ENCODE measurements at places on chromosomes 4 and X.

DNA sequence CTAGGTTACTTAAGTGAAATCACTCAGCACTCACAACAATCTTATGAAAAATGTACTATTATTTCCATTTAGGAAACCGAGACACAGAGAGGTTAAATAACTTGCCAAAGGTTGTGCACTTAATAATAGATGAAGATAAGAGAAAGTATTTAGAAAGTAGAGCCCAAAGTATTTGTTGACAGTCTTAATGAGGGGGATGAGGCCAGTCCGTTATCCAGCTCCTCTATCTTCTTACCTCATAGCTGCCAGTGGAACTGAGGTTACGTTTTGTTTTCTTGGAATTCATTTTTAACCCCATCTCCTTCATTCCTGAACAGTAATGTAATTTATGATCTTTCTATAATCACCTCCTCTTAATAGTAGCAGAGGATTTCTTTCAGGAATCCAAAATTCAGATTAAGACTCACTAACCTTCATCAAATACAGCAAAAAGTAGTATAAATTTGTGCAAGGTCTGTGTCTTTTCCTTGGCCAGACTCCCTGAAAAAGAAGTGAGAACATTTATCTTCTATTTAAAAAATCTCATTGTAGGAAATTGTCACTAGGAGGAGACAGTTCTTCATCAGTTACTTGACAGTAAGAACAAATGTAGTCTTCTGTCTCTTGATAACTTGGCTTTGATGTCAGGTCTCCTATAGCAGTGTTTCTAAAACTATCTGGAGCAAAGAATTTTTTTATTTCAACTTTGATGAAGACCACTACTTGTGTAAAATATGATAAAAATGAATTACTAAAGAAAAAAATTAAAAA, 35.5 kb downstream of the F8 start:
- no peak for DNase-seq

DNA sequence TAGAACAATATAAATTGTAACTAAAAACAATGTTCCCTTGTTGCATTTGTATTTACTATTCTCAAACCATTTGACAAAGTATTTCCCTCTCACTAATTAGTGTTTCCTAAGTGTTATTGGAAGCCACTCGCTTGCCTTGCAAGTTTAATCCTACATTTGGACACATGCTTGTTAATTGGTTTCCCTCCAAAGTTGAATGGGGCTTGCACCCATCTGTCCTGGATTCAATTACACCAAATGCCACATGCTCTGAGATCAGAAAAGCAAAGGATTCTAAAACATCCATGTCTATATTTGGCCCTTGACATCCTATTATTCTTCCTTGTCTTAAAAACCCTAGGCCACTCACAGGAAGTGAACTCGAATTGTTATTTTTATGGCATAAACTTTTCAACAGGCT, 146.6 kb downstream of the AMELX start:
- no peak for DNase-seq

DNA sequence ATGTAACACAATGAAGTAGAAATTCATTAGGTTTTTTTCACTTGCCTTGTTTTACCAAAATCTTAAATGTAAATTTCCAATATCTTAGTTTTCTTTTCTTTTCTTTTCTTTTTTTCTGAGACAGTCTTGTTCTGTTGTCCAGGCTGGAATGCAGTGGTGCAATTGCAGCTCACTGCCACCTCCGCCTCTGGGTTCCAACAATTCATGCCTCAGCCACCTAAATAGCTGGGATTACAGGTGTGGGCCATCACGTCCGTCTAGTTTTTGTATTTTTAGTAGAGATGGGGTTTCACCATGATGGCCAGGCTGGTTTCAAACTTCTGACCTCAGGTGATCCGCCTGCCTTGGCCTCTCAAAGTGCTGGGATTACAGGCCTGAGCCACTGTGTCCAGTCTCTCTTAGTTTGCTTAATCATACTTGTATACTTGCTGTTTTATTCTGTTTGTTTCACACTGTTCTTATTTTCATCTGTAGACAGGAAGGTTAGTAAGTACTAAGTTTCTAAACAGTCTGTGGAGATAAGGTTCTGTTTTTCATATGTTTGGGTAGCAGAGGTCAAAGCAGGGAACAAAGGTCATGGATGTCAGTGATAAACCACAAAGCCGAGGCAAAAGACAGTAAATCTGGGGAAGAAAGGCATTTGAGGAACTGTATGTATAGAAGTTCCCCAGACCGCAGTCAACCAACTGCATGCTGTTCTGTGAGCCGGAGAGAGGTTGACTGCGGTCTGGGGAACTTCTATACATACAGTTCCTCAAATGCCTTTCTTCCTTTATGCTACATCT, 129.1 kb downstream of the CBR4 start:
- DNase-seq, result no peak

- DNase-seq, result no peak
Observed at GRCh38 chr4:187176261-187176910, 452.7 kb upstream of the FAT1 start.

GRCh38 chr4:13527981-13528820, 16.1 kb downstream of the NKX3-2 start:
- no peak for DNase-seq

- no peak for DNase-seq
Observed at GRCh38 chr4:5460106-5460801, 248.1 kb downstream of the EVC2 start.

DNA sequence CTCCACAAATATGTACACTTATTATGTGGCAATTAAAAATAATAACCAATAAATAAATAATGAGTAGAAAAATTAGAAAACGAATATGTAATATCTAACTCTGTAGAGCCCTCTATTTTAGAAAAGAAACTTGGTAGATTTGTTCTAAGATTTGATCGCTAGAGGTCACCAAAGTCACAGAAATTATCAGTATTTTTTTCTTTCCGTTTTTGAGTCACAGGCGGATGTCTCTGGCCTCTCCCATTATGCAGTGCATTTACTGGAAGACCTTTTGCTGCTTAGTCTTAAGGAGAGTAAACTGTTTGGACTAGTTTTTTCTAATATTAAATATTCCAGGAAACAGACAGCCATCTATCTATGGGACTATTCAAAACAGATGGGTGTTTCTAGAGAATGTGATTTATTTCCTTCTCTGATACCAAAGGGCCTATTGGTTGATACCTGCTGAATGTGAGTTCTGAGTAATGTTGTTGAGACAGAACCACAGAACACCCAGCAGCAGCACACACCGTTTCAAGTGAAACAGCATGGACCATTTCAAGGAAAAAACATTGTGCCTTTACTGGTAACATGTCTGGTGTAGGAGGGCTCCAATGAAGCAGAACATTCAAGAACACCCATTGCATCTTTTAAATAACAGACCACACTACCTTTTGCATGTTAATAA, 34.0 kb upstream of the GYPA start:
- DNase-seq, result peak; percentile 21

DNA sequence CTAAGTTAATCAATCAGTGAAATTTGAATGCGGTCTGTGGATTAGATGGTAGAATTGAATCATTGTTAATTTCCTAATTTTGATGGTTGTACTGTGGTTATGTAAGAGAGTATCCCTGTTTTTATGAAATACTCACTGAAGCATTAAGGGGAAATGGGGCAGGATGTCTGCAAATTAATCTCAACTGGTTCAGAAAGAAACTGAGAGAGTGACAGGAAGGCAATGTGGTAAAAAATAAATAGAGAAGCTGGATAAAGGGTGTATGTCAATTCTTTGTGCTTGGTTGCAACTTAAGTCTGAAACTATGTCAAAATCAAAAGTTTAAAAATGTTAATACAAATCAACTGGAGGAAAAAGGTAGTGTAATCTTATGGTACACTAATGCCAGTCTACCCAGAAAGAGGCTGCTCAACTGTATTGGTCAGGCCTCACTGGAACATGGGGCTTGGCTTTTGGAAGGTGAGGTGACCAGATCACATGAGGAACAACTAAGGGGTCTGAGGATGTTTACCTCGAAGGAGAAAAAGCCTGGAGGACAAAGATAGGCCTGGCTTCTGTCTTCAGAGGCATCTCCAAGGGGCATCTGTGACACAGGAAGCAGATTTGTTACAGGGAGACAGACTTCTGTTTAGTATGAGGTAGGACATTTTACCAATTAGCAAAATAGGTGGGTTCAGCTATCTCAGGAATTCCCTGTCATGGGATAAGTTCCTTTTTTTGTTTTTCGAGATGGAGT, 83.1 kb downstream of the DLG3 start:
- DNase-seq, result no peak

DNA sequence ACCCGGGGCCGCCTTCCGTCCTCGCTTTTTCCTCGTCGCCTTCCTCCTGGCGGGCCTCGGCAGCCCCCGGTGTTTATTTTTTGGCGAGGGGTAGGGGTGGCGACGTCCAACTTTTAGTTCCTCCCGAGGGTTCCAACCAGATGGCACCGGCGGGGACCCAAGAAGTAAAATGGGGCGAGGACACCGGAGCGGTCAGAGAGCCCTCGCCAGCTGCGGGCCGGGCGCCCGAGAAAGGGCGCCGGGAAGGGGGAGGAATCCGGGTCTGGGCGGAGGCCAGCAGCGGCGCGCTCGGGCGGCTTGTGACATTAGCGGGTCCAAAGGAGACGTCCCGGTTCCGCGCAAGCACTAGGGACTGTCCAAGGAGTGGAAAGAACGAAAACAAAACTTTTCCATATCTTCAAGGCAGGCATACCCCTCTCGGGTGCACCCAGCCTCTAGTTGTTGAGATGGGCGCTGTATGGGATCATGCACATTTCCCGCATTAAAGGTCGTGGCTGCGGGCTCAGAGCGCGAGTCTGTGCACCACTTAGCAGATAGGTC, 691 bp upstream of the USP46 start:
- peak; percentile 53 for DNase-seq

DNA sequence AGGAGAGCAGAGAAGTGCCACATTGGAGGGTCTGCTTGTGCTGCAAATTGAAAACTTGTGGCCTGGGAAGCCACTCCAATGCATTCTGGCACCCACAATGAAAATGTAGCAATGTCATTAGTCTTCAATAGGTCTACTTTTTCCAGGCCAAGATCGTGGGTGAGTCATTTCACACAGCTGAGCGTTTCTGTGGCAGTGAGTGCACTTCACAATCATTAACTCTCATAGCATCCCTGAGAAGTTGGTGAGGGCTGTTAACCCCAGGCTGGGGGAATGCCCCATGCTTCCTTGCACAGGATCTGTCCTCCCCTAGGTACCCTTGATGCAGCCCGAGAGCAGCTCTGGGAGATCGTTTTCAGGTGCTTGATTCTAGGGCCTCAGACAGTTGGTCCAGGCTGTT, 196.8 kb upstream of the ATP6AP2 start:
- no peak for DNase-seq

DNA sequence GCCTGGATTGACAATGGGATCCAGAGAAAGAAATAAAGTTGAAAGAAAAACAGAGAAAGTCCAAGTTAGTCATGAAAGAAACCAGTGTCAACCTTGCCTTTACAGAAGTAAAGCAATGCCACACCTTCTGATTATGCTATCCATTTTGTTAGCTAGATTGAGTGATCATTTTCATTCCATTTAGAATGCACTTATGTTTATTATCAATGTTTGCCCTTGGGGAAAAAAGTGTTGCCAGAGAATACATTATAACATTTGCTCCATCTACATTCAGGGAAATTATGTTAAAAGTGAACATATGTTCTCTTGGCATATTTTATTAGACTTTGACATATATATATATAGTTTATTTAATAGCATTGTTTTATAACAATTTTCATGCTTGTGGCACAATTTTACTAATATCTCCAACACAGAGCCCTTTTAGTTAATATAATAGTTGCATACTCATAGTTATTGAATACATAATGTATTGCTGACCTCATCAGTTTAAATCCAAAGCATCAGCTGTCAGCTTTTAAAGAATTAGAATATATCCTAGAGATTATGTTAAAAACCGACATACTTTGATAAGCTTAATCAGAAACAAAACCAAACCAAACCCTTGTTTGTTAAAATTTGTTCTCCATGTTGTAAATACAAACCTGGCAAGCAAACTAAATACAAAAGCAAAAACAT, 134.2 kb downstream of the SORBS2 start:
- DNase-seq, result no peak

- no peak for DNase-seq
Observed at GRCh38 chr4:59553721-59554091, 1646.4 kb upstream of the ADGRL3 start.

DNA sequence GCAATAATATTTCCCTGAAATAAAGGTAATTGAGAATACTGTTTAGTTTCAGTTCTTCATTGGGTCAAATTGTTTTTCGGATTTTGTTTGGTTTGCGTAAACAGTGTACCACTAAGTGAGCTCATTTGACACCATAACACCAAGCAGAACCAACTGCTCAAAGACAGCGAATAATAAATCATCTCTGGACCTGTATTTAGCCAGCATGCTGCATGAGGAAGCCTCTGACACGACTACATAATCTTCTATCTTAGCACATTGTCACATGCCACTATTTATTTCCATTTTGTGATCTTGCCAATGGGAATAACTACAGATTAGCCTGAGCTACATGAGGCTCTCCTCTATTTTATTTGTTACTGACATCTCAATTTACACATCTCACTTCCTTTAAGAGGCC, 12.1 kb upstream of the PRKG2 start:
- DNase-seq, result no peak

- peak; percentile 41 for DNase-seq
Observed at GRCh38 chrX:78104447-78105176, 564 bp downstream of the PGK1 start.

DNA sequence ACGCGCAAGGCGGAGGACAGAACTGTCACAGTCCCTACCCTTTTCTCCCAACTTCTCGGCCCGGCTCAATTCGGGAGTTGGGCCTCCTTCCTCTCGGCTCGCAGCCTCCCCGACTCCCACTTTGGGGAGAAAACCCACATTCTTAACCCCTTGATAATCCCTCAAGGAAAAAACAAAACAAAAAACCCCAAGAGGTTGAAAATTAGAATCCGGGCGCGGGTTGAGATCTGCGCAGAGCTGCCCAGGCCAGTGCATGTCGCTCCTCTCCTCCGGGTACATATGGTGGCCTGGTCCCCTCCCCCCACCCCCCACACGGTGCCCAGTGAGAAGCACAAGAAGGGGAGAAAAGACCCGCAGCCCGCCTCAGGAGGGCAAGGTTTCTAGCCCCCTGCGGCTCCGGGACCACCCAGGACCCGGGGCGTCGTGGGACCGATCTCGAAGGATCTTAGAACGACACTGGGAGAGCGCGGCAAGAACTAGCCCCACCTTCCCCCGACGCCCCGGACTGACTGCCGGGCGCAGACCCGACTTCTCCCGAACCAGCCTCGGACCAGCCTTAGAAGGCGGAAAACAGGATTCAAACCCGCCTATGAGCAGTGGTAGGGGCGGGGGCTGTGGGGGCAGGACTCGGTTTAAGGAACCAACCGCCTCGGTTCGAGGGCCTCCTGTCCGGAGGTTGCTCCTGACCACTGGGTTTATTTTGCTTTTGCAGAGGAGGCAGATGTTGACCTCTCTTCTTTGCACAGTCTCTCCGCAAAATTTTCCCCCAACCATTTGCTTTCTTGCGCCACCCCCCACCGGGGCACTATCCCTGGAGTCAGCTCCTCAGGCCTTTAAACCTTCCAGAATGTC, 2.5 kb upstream of the PDGFRA start:
- DNase-seq, result no peak

- DNase-seq, result no peak
Observed at GRCh38 chrX:27276751-27277150, 186.4 kb downstream of the PPP4R3C start.
